ENCODE measurements at places on chromosomes 4 and X.

- peak; percentile 7 for DNase-seq
These were observed 76.0 kb downstream of the SPIN4 start for GRCh38 chrX:63275127-63275526.

DNA sequence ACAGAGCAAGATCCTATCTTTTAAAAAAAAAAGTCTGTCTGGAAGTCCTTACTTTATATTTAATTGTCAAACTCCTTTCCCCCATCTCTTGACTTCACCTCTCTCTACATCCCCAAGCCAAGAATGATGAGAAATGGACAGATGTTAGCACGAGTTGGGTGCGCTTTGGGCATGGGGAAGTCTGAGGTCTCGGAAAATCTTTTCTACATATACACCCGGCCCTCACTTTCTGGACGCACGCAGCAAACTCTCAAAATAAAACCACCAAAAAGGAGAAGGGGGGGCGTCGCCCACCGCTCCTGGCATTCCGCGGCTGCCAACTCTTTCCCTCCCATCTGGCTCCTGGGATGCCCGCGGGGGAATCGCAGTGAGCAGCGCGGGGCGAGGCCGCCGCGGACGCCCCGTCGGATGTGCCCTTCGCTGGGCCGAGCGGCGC lies 756 bp downstream of the IGFBP7 start:
- DNase-seq = no peak

DNA sequence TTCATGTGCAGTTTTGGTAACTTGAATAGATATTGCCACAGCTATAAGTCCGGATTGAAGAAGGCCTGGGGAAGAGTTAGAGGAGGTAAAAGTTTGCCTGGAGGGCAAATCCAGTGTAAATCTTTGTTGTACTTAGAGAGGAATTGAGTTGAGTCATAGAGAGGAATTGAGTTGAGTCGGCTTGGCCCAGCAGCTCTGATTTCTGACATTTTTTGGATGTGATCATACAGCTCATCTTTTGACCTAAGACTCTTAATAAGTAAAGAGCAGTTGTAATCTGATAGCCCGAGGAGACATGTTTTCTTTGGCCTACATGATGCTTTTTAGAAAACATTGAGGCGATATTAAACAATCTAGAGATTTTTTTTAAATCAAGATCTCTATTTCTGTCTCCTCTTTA lies 3.9 kb downstream of the KIT start:
- DNase-seq = no peak

- DNase-seq = no peak
These were observed 51.6 kb upstream of the HDAC8 start for GRCh38 chrX:72624194-72624593.

DNA sequence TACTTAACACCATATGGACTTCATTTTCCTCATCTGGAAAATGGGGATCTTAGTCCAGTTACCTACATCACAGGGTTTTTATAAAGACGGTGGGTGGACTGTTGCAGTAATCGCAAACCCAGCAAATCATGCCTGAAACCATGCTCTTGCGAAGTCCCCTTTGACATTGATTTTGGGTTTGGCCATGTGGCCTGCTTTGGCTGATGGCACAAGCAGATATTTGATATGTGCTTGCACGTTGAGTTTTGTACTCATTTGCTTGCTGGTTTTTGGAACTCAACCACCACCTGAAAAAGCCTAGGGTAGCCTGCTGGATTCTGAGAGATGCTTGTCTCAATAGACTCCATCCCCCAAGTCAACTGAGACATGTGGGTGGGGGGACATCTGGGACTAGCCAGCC lies 14.4 kb upstream of the KLHL2 start:
- no peak for DNase-seq

DNA sequence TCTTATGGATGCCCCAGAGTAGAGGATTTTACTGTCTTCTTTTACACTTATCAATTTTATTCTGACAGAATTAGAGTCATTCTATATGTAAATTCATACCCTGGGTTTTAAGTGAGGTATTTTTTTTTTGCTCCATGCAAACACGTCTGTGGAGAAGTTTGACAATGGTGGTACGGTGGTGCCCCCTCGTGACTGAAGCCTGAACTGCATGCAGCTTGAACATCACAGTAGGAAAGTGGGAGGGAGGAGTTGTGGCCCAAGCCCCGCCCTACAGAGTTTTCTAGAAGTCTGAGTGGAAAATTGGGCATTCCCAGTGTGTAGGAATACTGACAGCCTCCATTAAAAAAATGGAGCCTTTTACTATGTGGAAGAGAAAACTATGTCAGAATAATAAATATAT lies 73.3 kb upstream of the RAB40AL start:
- DNase-seq = peak; percentile 45

- no peak for DNase-seq
These were observed 123.4 kb downstream of the MFAP3L start for GRCh38 chr4:169902658-169903345.

GRCh38 chr4:122104184-122104583 lies 47.9 kb upstream of the BLTP1 start:
- DNase-seq = no peak

DNA sequence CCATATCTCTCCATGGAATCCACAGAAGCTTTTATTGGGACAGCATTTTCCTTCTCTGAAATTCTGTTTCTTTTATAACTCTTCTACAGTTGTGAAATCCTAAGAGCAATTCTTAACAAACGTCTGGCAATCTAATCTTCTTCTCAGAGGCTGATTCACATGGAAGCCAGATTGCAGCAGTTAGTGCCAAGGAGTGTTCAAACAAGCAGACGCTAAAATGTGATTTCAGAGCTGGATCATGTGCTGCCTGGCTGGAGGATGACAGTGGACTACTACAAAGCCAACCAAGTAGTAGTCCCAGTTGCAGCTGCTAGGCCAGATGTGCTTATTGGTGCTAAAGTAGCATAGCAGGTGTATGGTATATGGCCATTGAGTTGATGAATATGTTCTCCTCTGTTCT lies 27.7 kb upstream of the GLRB start:
- no peak for DNase-seq

DNA sequence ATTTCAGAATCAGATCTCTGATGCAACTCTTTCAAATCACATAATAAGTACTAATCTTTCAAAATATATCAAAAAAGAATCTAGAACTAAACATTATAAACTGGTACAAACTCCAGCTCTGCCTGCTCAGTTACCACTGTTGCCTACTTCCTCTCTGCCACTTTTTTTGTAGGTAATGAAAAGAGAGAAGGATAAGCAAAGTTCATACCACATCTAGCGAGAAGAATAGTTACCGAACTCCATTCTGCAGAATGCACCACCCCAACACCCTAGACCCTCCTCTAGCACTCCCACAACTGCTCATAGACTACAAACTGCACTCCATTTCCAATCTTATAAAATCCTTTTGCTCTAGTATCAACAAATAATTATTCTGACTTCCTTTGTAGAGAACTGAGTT lies 19.7 kb upstream of the LRBA start:
- DNase-seq = no peak

GRCh38 chr4:176792326-176793059 lies at the start of gene VEGFC:
TSS of gene VEGFC (minus strand) at chr4:176792922. CDS start at chr4:176792311, 611 bp downstream.
- no peak for DNase-seq

DNA sequence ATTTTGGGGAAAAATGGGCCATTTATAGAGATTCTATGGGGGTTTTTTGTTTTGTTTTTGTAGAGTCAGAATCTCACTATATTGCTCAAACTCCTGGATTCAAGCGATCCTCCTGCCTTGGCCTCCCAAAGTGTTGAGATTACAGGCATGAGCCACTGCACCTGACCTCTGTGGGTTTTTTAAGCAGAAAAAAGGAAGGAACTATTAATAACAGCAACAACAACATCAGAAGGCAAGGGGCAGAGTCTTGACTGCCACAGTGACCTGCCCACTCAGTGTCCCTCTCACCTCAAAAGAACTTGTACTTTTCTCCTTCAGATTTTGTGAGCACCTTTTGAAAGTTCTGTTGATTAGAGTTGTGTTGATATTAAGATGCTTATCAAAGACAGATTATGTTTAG lies 48.1 kb downstream of the FNIP2 start:
- no peak for DNase-seq

GRCh38 chr4:186724864-186725468 lies 1.3 kb upstream of the FAT1 start:
- DNase-seq = no peak

DNA sequence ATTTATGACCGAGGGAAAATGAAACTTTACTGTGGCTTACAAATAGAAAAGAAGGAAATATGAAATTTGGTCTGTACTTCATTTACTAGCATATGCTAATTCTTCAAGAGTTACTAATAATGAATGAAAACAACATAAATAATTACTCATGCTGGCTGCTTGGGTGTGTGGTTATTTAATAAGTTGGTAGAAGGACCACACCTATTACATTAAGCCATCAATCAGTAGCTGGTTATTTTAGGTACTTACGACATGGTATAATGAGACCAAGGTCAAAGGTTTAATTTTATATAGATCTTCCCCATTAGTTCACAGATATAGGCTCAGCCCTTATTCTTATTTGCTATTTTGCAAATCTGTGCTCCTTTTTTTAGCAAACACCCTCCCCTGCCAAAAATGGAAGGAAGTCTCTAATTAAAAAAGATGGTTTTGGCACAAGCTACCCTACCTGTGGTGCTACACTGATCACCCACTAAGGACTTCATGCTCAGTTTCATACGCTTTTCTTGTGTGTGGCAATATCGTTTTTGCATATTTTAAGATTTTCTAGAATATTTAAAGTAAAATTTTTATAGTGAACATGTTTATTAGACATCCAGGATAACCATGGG lies 14.1 kb downstream of the TMPRSS11D start:
- no peak for DNase-seq

DNA sequence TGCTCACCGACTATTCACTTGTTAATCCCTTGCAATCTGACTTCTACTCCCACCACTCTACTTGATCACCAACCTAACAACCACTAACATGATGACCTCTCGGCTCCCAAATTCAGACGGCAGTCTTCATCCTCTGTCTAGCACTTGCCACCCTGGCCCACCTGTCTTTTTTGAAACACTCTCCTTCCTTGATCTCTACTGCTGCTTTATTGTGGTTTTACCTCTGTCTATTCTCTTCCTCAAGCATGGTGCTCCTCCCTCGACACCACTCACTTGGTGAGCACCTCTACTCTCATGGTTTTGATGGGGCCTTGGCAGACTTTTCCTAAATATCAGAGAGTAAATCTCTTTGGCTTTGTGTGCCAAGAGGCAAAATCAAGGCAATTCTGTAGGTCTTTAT lies 21.7 kb upstream of the CXCR3 start:
- DNase-seq = no peak

GRCh38 chr4:38791010-38791409 lies 8.2 kb upstream of the TLR10 start:
- no peak for DNase-seq

- DNase-seq = no peak
These were observed 11.7 kb downstream of the TLR7 start for GRCh38 chrX:12878536-12878935.

- no peak for DNase-seq
These were observed 144.3 kb upstream of the STX18 start for GRCh38 chr4:4685810-4686795.

- no peak for DNase-seq
These were observed 105.0 kb downstream of the ARSJ start for GRCh38 chr4:113874480-113874879.

GRCh38 chr4:3047464-3048286 lies 26.7 kb downstream of the HTT-AS start:
- DNase-seq = peak; percentile 99

DNA sequence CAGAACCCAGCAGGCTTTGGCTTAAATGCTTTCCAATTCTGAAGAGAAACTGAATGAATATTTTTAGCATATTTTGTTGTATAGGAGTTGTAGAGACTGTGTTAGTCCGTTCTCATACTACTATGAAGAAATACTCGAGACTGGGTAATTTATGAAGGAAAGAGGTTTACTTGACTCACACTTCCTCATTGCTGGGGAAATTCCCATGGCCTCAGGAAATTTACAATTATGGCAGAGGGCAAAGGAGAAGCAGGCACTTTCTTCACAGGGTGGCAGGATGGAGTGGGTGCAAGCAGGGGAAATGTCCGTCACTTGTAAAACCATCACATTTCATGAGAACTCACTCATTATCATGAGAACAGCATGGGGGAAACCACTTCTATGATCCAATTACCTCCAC lies 291.7 kb downstream of the PACRGL start:
- DNase-seq = no peak

DNA sequence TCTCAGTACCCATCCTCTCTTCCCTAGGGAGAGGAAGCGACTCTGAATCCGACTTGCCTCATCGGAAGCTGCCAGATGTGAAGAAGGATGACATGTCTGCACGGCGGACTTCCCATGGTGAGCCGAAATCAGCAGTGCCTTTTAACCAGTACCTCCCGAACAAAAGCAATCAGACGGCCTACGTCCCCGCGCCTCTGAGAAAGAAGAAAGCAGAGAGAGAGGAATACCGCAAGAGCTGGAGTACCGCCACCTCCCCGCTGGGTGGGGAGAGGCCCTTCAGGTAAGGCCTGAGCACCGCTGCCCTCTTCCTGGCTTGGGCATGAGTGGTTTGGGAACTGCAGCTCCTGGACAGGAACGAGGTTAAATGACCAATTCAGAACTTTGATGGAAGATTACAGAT lies 81.2 kb downstream of the LIMCH1 start:
- no peak for DNase-seq

DNA sequence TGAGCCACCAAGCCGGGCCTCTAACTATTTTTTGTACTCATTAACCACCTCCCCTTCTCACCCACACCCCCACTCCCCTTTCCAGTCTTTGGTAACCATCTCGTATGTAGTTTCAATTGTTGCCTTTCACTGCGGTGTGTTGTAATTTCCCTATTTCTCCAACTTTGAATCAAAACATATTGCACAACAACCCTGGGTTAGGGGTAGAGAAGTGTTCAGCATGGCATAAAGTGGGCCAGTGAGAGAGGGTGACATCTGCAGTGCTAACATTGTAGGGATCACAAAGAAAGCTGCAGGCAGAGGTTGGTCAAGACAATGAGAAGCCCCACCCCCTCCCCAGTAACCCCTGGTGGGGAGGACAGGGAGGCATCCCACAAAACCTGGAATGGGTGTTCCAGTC lies 92.7 kb downstream of the SPATA18 start:
- DNase-seq = no peak

GRCh38 chr4:113457886-113458285 lies 303.7 kb downstream of the CAMK2D start:
- no peak for DNase-seq

DNA sequence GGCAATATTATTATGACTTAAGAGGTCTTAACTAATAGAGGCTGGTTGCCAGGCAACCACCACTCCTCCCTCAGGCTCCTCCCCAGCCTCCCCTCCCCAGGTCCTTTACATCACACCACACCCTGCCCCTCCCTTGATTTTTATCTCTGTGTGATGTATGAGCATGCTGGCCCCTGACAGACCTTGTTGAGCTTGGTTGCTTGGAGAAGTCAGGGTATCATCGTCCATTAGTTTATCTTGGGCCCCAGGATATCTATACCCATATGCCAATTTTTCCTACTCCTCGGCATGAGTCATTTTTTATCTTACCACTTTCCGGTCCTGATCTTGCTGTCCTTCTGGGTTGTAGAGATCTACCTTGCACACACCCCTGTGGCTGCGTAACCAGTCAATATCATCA lies 2.5 kb downstream of the AKAP4 start:
- no peak for DNase-seq

DNA sequence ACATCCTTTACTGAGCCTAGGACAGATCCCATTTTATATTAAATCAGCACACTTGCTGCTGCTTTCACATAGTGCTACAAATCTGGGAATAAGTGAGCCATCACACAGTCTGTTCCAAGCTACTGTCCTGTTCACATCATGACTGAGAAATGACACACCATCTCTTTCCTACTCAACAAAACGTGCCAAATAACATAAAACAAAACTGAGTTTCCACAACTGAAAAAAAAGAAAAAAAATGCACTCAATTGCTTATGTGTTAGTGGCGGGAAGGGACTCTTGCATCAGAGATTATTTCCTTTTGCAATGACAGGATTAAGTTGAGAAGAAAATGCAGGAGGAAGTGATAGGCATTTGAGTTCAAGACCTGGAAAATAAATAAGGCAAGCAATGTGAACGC lies 109.0 kb downstream of the SHROOM4 start:
- DNase-seq = no peak

Data from GM12878 (cell line).